ENCODE measurements at places on chromosomes 16 and 17. TPM values are rescaled to one million over a fixed set of nuclear protein-coding genes. Genes with fewer than 3 reads are reported as not detected.

DNA sequence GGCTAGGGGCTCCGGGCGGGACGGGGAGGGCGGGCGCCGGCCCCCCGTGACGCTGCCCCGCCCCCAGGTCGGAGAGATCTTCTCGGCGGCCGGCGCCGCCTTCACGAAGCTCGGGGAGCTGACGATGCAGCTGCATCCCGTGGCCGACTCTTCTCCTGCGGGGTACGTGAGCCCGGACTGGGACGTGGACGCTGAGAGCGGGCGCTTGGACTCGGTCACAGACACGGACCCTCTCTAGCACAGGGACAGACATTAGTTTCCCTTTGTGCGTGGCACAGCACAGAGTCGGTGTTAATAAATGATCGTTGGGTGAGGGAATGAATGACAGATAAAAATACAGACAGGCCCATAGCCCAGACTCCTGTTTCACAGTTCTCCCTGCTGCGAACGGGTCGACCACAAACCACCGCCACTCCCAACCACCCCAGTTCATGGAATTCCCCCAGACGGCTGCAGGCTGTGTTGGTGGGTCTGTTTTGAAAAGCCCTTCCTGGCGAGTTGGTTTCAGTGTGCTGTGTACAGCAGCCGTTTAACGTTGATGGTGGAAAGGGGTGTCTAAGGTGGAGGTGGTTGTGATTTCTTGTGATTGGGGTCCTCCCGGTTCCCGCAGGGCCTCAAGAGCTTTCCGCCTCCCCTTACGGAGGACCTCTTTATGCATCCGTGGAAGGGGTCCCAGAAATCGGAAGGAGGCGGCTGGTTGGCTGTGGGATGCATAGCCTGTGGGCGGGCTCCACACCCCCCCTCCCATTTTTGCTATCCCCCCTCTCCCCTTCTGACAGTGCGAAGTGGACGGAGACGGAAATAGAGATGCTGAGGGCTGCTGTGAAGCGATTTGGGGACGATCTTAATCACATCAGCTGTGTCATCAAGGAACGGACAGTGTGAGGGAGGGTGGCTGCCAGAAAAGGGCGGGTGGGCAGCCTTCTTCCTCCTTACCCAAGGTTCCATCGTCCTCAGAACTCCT is 2.9 kb downstream of the RNASEK start:
- H3K4me3 ChIP-seq, result peak overlapping the region; percentile 94
- no peak for DNase-seq
- H3K27me3 ChIP-seq, result no peaks in the 10 kb centered on the region
- peak overlapping the region; percentile 100 for H3K27ac ChIP-seq
- peaks cover 48% of the 10 kb centered on the region for H3K4me1 ChIP-seq

GRCh38 chr17:66787914-66788313 is 47.0 kb upstream of the CACNG5 start:
- H3K27ac ChIP-seq, result no peak overlapping the region
- H3K4me3 ChIP-seq, result no peak overlapping the region
- no peaks in the 10 kb centered on the region for H3K27me3 ChIP-seq
- DNase-seq, result no peak

DNA sequence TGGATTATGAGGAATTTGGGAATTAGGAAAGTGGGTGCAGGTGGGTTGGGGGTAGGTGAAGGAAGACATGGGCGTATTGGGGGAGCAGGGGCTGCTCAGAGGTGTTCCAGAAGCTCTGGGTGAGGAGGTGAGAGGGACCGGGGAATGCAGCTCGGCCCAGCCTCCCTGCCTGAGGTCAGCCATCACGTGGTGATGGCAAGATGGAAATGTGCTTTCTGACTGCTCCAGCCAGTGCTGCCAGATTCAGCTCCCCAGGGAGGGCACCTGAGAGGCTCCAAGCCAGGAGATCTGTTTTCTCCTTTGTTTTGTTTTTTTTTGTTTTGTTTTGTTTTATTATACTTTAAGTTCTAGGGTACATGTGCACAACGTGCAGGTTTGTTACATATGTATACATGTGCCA is 35.2 kb upstream of the STH start:
- no peaks in the 10 kb centered on the region for H3K4me1 ChIP-seq
- no peak overlapping the region for H3K27ac ChIP-seq
- no peak for DNase-seq

The DYNLL2 gene
- 37.8 TPM for total RNA-seq

The CD300LB gene
- 1.3 TPM for total RNA-seq
